Retina (tissue), 1 donor: ENCODE measurements at places on chromosomes 7 and 10.

GRCh38 chr7:132750530-132751217 lies 174.4 kb upstream of the PLXNA4 start:
- DNase-seq, result peak; percentile 36

- DNase-seq, result no peak
These were observed 330.9 kb downstream of the GFRA1 start for GRCh38 chr10:115942101-115942500.

DNA sequence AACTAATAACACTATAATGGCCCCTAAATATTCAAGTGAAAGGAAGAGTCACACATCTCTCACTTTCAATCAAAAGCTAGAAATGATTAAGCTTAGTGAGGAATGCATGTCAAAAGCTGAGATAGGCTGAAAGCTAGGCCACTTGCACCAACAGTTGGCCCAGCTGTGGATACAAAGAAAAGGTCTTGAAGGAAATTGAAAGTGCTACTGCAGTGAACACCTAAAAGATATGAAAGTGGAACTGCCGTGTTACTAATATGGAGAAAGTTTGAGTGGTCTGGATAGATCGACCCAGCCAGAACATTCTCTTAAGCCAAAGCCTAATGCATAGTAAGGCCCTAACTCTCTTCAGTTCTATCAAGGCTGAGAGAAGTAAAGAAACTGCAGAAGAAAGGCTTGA lies 12.1 kb upstream of the SNX13 start:
- DNase-seq, result no peak

DNA sequence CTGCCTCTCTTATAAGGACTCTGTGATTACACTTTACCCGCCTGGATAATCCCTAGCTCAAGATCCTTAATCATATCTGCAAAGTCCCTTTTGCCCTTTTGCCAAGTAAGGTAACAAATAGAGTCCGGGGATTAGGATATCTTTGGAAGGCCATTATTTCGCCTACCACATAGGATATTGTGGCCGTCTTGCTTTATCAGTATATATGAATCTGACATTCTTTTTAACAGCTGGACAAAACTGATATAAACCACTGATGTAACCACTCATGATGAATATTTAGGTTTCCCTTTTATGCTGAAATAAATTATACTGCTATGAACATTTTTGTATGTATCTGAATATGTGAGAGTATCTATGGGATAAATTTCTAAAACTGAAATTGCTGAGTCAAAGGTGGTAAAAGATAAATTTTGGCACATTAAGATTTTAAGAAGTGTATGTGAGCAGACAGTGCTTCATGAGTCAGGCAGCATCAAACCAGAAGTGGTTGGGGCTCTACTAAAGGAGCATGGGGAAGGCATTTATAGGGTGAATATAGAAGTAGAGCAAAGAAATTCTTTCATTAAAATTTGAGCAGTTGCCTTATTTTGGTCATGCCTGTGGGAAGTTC lies 44.7 kb downstream of the AVL9 start:
- no peak for DNase-seq

DNA sequence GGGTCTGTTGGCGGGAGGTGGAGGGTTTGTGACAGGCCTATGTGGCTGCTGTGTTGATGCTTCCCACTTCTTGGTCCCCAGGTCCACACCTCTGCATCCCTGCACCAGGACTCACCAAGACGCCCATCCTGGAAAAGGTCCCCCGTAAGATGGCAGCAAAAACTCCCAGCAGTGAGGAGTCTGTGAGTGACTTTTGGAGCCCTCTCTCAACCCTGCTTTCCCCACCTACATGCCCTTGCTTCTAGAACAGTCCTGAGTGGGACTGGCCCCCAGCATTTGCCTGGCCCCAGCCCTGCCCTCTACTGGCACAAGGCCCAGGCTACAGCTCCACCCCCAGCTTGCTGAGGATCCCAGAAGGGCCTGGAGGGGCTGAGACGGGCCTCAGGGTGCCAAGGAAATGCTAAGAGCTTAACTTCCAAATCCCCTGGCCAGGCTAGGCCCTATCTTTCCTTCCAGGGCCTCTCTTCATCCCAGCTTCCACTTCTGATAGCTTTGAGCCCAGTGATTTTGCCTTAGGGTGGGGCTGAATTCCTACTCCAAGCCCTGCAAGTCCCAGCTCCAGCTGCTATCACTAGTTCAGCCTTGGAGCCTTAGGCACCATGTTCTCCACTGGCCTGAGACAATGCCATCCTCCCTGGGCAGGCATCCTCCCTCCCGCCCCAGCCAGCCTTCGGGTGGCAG lies 2.7 kb downstream of the CHAT start:
- no peak for DNase-seq

- no peak for DNase-seq
These were observed 252.6 kb upstream of the ANKRD30A start for GRCh38 chr10:36872702-36873393.

GRCh38 chr10:34217524-34217923 lies 597.6 kb downstream of the PARD3 start:
- DNase-seq, result no peak

DNA sequence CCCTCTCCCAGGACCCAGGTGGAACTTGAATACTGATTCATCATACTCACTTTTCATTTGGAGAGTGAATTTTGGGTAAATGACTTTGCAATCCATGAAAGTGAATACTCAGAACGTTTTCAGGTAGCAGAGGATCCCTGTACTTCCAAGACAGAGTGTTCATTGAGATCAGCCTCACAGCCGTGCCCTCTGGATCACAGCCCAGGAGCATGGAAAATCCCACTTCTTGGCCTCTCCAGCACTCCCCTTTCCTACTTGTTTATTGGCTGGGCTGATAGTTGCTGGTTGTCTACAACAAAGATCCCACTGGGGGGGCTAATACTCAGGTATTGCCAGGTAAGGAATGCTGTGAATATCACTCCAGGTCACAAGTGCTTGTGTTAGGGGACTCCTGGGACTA lies 5.9 kb downstream of the GCK start:
- no peak for DNase-seq

- no peak for DNase-seq
These were observed 54.8 kb upstream of the RAB11FIP2 start for GRCh38 chr10:118101501-118101900.

DNA sequence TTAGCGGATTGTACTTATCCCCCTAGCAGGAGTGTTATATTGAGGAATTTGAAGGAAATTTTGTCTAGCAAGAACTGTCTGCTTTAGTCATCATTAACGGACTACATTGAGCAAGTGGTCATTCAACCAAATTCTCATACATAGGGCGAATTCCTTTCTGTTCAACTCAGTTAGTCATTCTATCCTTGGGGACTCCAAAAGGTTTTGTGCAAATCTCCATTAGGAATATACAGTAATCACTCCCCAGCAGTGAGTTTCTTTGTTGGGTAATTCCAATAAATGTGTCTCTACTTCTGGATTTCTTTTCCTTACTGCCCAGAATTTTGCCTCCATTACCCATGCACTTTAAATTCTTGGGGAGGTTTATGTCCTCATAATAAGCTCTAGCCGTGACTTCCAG lies 51.1 kb downstream of the EPDR1 start:
- no peak for DNase-seq

DNA sequence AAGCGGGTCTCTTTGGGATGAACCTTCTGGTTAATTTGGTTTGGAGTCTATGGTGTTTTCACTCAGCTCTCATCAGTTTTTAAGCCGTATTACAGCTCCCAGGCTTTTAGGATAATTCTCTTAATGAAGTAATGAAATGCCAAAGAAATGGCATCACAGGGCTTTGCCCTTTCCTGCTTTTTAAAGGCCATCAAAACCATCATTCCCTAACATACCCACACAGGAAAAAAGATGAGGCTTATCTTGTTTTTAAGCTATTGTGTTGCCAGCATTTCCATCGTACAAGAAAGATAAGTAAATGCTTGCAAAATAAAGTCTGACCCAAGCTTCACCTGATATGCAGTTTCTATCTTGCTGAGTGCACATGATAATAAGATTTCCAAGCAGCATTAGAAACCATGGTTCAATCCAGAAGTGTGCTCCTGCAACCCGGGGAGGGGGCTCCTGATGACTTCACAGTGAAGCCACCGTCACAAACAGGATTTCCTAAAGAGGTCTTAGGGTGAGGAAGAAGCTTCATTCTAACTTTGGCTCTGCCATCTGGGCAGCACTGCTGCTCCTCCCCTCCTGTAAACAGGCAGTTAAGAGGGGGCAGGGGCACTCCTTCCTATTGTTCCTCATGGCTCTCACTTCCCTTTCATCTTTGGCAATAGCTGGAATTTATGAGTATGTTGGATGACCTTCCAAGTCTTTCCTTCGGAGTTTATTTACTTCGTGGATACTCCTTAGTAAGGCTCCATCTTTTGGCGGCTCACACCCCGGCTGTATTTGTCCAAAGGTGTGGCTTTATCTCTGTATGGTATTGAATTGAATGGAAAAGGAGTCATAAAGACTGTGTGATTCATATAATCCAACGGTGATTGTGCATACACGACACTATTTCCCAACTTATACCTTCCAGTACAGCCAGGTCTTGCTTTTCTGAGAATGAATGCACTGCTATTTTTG lies 55.2 kb upstream of the FAM133B start:
- peak; percentile 10 for DNase-seq

- DNase-seq, result peak; percentile 24
These were observed 268.9 kb downstream of the ADK start for GRCh38 chr10:74419958-74420375.

DNA sequence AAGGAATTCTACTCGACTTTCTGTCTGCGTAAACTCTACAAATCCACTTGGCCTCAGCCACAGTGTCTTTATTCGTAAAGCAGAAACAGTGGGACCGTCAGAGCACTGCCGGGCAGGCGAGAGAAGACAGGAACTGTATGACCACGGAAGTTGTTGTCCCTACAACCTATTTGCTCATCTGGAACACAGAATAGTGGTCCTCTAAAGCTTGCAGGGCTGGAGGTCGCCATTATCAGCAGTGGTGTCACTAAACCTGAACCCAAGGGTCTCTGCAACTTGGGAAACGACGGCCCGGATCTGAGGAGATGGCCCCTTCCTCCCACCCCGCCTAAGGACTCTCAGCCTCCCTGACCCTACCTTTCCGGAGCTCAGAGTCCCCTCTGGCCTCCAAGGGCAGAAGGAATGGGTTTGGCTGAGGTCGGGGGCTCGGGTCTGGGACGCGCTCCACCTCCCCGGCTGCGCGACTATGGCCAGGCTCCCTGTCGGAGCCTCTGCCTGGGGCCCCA lies 442 bp downstream of the STYXL1 start:
- DNase-seq, result no peak

- no peak for DNase-seq
These were observed 6.4 kb downstream of the ANXA7 start for GRCh38 chr10:73407495-73407894.

DNA sequence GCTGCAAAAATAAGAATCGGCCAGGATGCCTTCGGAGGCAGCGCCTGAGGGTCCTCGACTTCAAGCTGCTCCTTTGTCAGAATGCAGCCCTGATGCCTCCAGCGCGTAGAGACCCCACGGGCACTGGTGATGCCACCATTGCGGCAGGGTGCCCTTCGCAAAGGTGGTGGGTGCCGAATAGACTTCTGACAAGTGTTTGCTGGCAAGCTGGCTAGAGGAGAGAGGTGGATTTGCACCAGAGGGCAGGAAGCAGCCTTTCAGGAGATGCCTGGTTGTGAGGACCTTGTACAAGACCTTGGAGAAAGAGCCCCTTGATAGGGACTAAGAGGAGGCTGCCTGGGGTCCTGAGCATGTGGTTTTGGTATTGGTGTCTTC lies 103.2 kb upstream of the PPIF start:
- DNase-seq, result no peak

- no peak for DNase-seq
These were observed 117.2 kb upstream of the ADO start for GRCh38 chr10:62687230-62687748.

DNA sequence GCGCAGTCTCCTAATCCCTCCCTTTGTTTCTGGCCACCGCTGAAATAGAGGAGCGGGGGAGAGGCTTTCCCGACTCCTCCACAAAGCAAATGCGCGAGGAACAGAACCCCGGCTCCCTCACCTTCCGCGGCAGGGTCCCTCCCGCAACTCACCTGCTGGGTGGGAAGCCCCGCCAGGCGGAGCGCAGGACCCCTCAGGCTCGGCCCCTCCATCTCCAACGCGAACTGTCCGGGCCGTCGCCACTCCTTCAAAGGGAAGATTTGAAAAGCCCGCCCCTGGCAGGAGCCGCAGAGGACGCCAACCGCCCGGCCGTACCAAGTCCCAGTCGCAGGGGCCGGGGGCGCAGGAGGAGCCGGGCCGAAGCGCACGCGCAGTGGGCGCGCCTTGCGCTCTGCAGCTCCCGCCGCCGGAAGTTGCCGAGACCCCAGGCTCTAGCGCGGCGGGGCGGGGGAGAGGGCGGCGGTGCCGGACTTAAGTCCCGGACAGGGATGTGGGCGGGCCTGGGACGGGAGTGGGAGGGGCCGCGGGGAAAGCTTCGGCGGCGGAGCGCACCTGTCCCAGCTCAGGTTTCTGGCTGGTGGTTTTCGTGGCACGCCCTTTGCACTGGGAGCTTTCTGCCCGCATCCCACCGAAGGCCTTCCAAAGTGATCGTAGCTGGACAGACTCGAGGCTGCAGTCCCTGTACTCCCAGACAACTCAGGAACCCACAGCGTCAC lies at the start of gene RTKN2:
Gene RTKN2, minus strand, starts transcription at position 446 of the 716 bp plus-strand sequence. Its CDS starts 234 bp downstream, at position 212.
- peak; percentile 94 for DNase-seq

GRCh38 chr10:27638071-27638750 lies 107.4 kb downstream of the MKX start:
- DNase-seq, result no peak

DNA sequence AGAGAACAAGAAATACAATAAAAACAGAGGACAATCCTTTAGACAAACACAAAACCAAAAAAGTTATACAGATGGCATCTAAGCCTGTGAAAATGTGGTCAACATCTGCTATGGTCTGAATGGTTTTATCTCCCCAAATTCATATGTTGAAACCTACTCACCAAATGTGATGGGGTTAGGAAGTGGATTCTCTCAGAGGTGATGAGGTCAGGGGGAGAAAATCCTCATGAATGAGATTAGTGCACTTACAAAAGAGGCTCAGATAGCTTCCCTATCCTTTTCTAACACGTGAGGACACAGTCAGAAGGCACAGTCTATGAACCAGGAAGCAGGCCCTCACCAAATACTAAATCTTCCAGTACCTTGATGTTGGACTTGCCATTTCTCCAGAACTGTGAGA lies 147.8 kb upstream of the GPR22 start:
- no peak for DNase-seq

GRCh38 chr10:132394201-132394811 lies 2.7 kb upstream of the PWWP2B start:
- DNase-seq, result no peak

DNA sequence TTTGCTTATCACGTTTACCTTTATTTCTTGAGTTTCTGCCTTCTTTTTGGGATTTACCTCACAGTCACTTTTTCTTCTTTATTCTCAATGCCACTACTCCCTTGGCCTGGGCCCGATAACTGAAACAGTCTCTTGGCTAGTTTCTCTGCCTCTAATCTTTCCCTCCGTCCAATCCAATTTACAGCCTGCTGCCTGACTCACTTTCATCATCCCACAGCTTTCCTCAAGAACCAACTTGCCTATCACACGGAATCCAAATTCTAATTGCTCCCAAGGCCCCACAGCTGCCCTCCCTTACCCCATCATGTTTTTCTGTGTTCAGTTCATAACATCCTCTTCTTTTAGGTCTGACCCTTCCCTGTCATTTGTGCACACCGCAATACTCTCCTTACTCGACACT lies 121.4 kb downstream of the HIPK2 start:
- peak; percentile 4 for DNase-seq

GRCh38 chr7:91811641-91812040 lies 68.9 kb downstream of the MTERF1 start:
- no peak for DNase-seq

- peak; percentile 67 for DNase-seq
These were observed 110.8 kb upstream of the LRGUK start for GRCh38 chr7:134016223-134016941.
